Activated naive CD8-positive, alpha-beta T cell treated with anti-CD3 and anti-CD28 coated beads for 36 hours (primary cell): ENCODE measurements at places on chromosomes 3 and 15. TPM values are rescaled to one million over a fixed set of nuclear protein-coding genes. Genes with fewer than 3 reads are reported as not detected.

- no peak overlapping the region for H3K4me3 ChIP-seq
- no peak for DNase-seq
- H3K36me3 ChIP-seq, result peaks cover 5% of the 10 kb centered on the region
Observed at GRCh38 chr15:51024735-51025453, 69.8 kb downstream of the TNFAIP8L3 start.

DNA sequence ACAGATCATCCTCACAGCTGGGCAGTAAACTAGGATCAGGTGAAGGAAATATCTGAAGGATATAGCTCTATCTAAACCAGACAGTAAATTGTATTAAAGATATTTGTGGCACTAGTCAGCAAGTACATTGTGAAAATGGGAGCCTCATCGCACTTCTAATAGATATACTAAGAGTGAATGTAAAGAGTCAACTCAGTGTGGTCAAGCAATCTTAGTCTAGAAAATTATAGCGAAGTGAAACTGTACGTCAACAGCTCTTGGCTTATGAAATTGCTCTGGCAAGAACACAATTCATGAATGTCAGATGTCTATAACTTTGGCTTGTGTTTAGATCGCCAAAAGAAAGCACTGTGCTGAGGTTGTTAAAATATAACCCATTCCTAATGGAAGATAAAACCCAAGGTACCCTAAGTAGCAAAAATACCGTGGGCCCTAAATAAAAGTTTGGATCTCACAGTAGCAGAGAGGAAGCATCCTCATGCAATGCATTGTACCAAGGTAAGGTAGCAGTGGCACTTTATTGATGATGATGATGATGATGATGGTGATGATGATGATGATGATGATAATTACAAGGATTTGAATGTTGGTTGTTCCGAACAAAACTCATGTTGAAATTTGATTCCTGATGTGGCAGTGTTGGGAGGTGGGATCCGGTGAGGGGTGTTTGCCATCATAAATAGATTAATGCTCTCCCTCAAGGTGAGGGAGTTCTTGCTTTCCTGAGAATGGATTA is 228.5 kb downstream of the UNC13C start:
- no peak overlapping the region for H3K4me3 ChIP-seq
- H3K36me3 ChIP-seq, result no peaks in the 10 kb centered on the region
- no peak overlapping the region for H3K27ac ChIP-seq
- peaks cover 4% of the 10 kb centered on the region for H3K27me3 ChIP-seq
- DNase-seq, result no peak
- no peaks in the 10 kb centered on the region for H3K4me1 ChIP-seq

- H3K36me3 ChIP-seq, result peaks cover 6% of the 10 kb centered on the region
- no peak for DNase-seq
- no peak overlapping the region for H3K27ac ChIP-seq
Observed at GRCh38 chr3:20394243-20394642, 208.2 kb upstream of the SGO1 start.

DNA sequence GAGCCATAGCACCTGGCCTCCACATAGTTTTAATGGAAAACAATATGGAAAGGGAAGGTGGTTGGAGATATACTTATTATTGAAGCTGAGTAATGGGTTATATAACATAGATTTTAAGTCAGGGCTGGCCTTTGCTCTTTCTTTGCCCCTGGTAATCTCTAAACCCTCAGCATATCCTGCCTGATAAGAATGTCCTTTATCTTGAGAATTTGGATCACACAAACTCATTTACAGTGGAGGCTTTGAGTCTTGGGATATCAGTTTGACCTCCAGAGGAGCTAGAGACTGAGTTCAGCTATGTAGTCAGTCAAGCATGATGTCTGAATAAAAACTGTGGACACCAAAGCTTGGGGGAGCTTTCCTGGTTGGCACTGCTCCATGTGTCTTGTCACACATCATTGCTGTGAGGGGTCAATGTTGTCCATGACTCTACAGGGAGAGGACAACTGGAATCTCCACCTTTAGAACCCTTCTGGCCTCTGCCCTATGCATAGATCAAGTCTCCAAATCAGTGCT is 9.0 kb upstream of the C3orf33 start:
- no peak for DNase-seq

DNA sequence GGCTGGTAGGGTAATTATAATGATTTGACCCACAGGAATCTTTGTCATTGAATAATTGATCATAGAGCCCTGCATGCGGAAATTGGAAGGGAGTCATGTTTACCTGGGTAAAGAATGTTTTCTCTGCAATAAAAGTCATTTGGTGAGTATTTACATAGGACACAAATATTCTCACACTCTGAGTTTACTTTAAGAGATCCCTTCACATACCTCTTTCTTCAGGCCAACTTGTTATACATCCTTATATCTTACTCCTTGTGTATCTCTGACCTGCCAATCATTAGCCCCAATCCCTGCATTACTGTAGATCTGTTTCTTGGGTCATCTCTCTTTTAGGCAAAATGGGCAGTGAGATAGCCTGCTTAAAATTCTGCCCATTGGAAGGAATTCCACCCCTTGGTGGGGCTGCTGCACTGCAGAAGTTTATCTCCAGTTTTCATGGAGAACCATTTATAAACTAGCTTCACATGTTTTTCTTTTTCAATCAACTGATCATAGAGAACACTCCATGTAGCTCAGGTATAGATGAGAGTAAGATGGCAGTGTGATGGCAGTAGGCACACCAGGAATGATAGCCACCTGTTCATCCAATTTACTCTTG is 46.2 kb downstream of the ILDR1 start:
- no peaks in the 10 kb centered on the region for H3K27me3 ChIP-seq
- no peak overlapping the region for H3K27ac ChIP-seq
- DNase-seq, result no peak
- H3K36me3 ChIP-seq, result peaks cover 2% of the 10 kb centered on the region

GRCh38 chr3:14538451-14539088 is 1.6 kb downstream of the GRIP2 start:
- DNase-seq, result no peak
- H3K27ac ChIP-seq, result no peak overlapping the region
- no peak overlapping the region for H3K4me3 ChIP-seq
- H3K4me1 ChIP-seq, result no peaks in the 10 kb centered on the region
- no peaks in the 10 kb centered on the region for H3K36me3 ChIP-seq

- peak overlapping the region; percentile 18 for H3K27ac ChIP-seq
- peaks cover 16% of the 10 kb centered on the region for H3K4me1 ChIP-seq
- no peak for DNase-seq
Observed at GRCh38 chr3:31815631-31816440, 165.2 kb downstream of the OSBPL10 start.

- no peaks in the 10 kb centered on the region for H3K27me3 ChIP-seq
- H3K4me1 ChIP-seq, result no peaks in the 10 kb centered on the region
- DNase-seq, result no peak
- no peaks in the 10 kb centered on the region for H3K36me3 ChIP-seq
Observed at GRCh38 chr3:157819270-157820156, 286.7 kb downstream of the SHOX2 start.

RTP1 gene
- not detected for total RNA-seq

MEX3B gene
- 0.40 TPM for total RNA-seq

FBLN2 gene
- 1.9 TPM for total RNA-seq

IL17RD gene
- not detected for total RNA-seq
